NCI-H1105 treated with DMSO at 0.1 percent for 48 hours (cell line): ENCODE measurements at places on chromosomes 3 and 15.

DNA sequence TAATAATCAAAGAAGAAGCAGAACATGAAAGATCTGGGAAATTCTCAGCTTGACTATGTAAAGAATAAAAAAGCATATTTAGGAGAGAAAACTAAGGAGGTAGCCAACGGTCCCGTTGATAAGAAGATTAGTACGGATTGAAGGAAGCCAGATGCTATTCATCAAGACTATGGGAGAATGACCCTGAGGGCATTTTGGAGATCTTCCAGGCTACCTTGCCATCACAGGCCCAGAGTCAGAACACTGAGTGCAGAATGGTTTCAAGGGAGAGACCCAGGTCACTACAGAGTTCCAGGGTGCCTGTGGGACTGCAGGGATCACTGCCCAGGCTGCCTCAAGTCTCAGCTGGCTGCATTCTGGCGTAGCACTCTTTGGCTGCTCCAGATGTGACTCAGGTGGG lies 752.9 kb upstream of the ARPP21 start:
- DNase-seq: no peak

GRCh38 chr15:94749811-94750617 lies 518.7 kb downstream of the MCTP2 start:
- no peak for DNase-seq

DNA sequence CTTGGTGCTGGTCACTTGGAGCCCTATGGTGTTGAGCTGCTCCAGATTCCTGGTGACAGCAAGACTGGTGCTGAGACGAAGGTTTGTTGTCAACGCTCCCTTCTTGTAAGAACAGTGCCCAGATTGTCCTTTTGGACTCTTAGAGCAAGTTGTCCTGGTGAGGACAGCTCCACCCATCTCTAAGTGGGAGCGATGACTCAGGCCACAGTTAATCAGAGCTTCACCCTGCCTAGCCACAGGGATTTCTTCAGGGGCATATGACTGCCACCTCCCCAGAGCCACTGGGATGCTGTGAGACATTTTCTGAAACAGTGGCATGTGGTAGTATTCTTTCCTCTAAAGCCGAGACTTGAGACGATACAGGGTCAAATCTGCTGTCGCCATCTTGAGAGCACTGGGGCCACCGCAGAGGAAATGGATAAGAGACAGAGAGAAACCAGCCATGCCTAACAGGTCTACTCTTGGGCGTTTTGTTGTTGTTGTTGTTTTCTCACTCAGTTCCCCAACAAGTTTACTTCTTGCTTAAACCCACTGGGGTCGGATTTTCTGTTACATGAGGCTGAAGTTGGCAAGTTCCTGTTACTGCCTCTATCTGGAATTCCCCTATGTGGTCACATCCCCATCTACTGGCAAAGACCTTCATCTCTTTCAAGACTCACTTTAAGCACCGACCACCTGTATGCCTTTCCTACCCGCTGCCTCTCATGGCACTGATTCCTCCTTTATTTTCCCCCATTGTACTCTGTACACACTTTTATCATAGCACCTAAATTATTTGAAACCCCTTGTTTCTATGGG lies 16.0 kb upstream of the PCOLCE2 start:
- DNase-seq: no peak

DNA sequence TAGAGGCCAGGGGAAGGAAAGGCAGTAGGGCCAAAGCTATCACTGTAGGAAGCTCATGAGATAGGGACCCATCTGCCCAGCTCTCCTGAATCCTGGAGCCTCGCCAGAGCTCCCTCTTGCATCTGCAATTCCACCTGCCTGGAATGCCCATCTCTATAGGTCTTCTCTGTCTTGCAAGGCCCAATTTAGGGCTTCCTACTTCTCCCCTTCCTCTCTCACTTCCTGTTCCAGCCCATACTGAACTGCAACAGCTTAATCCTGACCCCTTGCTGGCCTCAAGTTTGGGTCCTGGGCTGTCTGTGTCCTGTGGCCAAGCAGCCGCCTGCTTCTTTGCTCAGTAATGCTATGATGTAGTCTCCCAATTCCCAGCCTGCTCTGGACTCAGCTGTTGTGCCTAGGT lies 3.6 kb upstream of the PTPN23 start:
- DNase-seq: no peak
